ENCODE measurements at places on chromosomes 7 and 10.

GRCh38 chr7:116511552-116512519 is 12.3 kb downstream of the CAV2 start:
- DNase-seq, result no peak

DNA sequence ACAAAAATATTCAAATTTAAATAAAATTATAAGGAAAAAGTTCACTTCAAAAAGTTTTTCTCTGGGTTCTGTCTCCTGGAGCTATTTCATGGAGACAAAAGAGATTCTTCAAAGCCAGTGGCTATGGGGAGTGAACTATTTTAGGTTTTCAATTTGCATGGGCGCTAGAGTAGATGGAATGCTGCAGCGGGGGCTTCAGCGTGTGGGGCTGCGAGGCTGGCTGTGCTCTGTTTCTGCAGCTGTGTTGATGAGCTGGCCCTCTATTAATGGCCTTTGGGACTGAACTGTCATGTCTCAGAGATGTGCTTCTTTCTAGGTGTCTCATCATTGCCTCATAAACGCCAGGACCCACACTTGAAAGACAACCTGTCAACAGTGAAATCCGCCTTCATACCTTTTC is 108.4 kb upstream of the NPY start:
- DNase-seq, result no peak

DNA sequence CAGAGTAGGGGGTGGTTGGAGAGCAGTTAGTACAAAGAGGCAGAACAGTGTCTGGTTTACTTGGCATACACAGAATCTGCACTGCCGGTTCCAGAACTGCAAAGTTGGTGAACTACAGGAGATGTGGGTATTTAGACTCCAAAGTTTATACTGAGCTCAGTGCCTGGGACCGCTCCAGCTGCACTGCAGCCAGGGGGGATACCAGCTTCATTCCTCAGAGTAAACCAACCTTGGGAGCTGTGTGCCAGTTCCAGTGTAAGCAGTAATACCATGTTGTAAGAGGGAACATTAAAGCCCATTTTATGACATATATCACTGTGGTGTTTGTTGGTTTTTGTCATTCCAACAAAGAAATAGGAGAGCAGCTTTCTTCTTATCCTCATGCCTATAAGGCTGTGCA is 23.4 kb downstream of the LOXL4 start:
- no peak for DNase-seq

- no peak for DNase-seq
Measured at GRCh38 chr7:8212638-8213037, 49.3 kb downstream of the ICA1 start.

GRCh38 chr7:137696376-137696775 is 150.4 kb downstream of the DGKI start:
- no peak for DNase-seq

DNA sequence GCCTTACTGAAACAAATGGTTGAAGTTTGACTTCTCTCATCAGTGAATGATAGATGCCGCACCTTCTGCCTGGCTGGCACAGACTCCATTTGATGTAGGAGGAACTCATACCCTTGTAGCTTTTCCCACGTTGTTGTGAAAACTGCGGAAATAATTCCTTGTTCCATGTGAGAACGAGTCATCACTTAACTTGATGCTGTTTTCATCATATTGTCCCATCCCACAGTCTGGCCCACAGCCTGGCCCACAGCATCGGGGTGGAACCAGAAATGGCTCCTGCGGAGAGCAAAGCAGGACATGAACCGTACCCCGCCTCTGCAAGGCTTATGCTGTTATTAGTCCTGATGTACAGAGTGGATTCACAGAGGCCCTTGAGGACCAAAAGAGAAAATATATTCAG is 587.0 kb downstream of the SDK1 start:
- DNase-seq, result no peak

DNA sequence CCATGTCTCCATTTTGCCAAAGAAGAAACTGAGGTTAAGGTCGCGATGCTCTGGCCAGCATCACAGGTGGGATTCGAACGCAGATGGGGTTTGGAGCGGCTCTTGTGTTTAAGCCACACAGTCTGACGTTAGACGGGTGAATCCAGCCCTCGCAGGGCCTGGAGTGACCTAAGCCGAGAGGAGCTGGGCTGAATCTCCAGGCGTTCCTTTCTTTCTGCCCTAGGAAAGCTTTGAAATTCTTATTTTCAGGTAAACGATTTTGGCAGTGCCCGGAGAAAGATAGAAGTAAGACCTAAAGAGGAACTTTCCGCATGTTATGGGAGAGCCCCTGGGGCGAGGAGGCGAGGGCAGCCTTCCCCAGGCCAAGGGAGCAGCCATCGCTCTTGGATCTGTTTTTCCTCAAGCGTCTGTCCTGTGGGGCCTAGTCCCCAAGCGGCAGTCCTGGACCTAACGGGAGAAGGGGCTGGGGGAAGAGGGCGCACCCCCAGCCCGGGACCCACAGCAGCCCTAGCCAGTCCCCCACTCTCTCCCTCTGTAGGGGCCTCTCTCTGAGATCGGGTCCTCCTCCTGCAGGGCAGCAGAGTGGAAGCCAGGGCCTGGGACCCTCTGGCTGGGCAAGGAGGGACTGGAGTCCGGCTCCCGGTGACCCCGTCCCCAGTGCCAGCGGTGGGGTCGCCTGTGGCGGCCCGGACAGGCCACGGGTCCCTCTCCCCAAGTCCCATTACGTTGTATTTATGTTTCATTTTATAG is 8.9 kb upstream of the LBX1 start:
- DNase-seq, result no peak

DNA sequence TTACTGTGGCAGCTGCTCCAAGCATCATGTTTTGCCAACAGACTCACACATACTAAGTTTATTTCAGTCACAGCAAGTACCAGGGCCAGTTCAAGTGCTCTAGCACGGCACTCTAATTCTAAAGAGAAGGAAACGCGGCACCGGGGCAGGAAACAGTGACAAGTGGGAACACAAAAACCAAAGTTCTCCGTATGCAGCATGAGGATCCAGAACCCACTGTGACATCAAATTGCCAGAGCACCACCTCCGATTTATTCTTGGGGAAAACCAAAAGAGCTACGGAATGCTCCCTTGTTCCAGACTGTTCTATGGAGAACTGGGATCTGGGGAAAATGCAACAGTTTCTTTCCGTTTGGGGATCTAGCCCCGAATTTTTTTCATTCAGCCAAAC is 448 bp upstream of the PTER start:
- no peak for DNase-seq

- no peak for DNase-seq
Measured at GRCh38 chr7:27688646-27689045, 26.0 kb upstream of the HIBADH start.

DNA sequence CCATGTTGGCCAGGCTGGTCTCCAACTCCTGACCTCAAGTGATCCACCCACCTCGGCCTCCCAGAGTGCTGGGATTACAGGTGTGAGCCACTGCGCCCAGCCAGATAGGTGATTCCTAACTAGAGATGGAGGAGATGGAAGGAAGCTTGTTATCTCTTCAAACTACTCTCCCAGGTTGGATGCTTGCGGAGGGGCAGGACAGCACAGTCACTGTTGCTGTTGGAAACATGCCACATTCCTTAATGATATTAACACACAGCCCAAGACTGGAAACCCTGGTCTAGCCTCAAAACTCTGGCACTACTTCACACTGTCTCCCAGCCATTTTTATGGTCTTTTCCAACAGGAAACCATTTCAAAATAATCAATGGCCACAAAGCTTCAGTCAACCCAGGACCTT is 468.8 kb upstream of the NRP1 start:
- no peak for DNase-seq

DNA sequence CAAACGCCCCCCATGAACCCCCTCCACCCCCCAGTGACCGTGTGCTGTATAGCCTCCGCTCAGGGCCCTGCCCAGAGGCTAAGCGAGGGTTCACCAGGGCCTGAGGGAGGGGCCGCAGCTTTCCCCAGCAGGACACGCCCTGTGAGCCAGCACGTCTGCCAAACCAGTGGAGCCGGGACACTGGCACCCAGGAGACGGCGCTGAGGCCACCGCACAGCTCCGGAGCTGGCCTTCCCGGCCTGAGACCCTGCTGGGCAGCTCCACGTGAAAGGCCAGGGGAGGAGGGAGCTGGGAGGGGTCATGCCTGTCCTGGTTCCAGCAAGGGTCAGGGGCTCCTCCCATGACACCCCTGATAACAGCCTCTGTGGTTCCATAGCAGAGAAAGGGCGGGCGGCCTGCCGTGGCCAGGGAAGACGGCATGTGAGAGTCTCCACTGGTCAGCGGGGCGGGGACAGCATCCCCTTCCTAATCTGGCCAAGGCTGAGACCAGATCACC is 278.3 kb downstream of the ELFN1 start:
- no peak for DNase-seq

DNA sequence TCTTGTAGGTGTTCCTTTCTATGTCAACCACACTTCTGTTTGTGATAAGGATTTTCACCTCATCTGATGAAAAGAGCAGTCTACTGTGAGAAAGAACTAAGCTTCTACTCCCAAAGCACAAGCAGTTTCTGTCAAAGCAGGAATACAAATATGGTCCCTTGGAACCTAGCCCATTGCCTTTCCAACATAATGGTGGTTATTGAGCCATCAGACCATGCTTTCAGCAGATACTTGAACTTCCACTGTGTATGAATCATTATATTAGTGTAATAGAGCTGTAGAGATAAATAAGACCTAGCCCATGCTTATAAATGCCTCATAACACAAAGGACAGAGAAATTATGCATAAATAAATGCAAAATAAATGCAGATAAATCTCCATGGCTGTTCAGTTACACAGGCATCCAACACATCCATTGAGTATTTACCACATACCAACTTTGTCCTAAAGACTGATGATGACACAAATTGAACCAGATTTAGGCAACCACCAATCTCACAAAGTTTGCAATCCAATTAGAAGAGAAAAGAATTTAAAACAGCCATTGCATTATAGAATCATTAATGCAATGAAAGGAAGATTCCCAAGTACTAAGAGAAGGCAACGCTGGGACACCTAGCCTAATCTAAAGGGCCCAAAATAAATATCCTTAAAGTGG is 729.4 kb upstream of the C7orf33 start:
- no peak for DNase-seq

GRCh38 chr7:3345699-3346481 is 44.8 kb downstream of the SDK1 start:
- no peak for DNase-seq

Measured in HuH-7.5 (cell line).